ENCODE measurements at places on chromosomes 7 and 10. TPM values are rescaled to one million over a fixed set of nuclear protein-coding genes. Genes with fewer than 3 reads are reported as not detected.

Gene SLC39A12
- not detected for total RNA-seq

Gene SFRP5
- not detected for total RNA-seq

Gene STK31
- under 0.01 TPM for total RNA-seq

Gene C10orf67
- under 0.01 TPM for total RNA-seq

Gene DDX56
- total RNA-seq: 70.8 TPM

Gene ITPRID1
- not detected for total RNA-seq

Gene C10orf105
- 0.15 TPM for total RNA-seq

Gene EPHA1
- total RNA-seq: not detected

All from epithelial cell of umbilical artery (primary cell).